ENCODE measurements at places on chromosomes 12 and 14.
A peak's percentile ranks its signal among the peaks of the same experiment; 100 is the strongest.

DNA sequence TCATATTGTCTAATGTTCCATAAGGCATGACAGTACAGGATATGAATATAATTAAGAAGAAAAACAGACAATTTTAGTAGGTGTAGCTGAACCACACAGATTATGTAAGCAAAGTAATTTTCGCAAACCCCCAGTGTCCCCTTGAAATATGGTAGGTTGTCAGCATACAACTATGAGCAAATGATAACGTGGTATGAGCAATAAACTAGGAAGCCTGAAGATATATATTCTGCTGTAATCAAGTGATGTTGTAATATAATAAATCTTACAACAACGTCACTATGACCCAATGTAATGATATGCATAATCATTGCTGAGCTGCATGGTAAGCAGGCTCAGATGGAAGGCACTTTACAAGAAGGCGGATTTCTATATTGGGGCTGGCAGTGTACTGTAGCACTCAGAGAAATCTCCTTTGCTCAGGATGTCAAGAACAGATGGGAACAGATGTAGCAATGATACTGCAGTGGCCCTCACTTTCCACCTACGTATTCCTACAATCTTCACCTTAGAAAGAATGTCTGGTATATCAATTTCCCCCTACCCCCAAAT lies 47.8 kb upstream of the MYF6 start:
- no peak for DNase-seq

DNA sequence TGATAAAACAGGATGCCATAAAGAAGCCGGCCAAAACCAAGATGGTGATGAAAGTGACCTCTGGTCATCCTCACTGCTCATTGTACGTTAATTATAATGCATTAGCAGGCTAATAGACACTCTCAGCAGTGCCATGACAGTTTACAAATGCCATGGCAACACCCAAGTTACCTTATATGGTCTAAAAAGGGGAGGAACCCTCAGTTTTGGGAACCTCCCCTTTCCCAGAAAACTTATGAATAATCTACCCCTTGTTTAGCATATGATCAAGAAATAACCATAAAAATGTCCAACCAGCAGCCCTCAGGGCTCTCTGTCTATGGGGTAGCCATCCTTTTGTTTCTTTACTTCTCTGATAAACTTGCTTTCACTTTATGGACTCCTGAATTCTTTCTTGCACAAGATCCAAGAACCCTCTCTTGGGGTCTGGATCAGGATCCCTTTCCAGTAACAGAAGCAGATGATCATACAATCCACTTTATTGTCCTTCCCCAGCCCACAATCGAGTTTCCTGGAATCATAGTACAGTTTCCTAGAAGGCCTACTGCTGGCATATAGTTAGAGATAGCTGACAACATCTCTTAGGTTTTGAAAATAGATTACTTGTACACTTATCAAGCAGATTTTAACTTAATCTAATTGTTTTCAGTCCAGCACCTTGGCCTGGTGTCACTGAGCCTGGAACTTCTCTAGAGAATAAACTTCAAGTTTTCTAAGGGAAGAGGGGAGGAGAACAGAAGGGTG lies 266.7 kb upstream of the HMGA2 start:
- DNase-seq, result no peak

GRCh38 chr12:90953956-90954421 lies 987 bp downstream of the CCER1 start:
- no peak for DNase-seq

GRCh38 chr12:110310763-110311162 lies 29.7 kb downstream of the ATP2A2 start:
- DNase-seq, result no peak

DNA sequence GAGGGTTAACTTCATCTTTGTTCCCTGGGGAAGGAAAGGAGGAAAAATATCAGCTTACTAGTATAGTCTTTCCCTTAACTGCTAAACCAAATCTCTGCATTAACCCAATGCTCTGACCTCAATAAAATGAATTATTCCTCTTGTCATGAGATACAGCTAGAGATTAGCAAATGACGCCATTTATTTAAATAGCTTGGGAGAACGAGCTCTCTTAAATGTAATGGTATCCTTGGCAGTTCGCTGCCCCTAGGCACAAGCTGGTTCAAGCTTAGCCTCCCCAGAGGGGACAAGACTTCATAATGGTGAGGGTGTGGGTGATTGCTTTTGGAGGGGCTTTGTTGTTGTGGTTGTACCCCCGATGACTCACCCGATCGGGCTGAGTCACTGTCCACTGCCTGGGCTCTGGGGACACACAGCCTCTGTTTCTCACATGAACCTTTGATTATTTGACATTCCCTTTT lies 19.6 kb downstream of the FNTB start:
- DNase-seq, result no peak

DNA sequence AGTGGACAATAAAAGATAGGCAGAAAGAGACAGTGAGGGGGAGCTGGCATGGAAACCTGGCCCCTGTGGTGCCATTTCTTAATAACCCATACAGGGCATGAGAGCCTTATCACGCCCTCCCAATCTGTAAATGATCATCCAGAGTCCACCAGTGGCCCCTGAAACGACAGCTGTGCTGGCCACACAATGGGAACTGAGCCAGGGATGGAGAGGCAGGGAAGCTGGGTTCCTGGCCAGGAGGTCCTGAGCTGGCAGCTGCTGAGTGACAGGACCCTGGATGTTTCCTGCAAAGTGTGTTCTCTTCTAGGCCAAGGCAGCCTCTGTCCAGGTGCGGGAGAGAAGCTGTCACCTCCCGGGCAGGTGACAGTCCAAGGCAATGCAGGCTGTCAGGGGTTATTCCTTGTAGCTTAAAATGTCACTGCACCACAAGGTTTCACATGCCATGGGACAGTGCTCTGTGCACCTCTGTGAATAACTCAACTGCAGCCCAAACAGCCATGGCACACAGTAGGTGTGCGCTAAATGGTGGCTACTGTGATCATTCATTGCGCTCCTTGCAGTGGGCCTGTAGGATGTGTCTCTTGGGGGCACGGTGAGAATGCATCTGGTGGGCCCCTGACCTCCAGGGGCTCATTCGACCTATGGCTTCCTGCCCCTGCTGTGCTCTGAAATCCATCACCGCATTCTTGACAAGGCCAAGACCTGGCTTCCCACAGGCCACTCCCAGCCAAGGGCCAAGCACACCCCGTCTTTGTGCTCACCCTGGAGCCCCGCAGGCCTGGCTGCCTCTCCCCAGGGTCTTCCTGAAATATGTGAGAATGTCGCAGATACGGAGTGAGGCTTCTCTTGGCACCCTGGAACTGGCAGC lies 46.3 kb upstream of the BCL11B start:
- DNase-seq, result no peak

DNA sequence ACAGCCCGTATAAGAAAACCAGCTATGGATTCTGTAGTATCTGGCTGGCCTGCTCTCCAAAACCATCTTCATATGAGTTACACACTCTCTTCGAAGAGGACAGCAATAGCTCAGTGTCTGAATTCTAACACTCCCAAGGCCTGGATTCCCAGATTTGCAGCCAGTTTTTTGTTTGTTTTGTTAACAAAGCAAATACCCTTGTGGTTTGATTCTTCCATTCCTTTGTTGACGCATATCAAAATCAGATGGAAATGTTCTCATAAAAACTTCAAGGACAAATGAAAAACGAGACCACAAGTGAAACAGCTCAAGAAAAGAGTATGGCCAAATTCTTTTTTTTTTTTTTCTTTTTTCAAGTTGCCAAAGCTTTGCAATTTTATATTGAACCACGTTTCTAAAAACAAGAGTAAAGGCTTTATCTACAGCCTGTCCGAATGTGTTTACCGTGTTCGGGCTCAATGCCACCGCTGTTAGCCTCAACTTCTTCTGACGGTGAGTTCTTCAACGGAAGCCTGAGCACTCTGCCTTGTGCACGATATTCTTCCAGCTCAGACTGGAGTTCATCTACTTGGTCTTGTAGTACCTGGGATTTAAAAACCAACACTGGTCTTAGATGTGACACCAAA lies 67.5 kb downstream of the NIN start:
- no peak for DNase-seq

DNA sequence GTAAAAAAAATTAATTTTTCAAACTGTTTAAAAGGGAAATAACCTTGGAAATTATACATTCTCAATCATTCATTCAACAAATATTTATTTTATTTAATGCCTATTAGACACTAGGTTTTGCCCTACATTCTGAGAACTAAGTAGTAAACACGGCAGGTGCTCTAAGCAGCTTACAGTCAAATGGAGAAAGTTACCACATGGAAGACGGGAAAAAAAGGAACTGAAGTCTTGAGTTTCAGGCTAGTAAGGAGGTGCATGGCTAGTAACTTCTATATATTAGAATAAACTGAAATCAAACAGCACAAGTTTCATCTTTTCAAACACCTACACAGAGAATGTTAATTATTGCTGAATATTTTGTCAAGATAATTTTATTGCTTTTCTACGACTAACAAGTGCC lies 52.9 kb downstream of the C12orf42 start:
- DNase-seq, result no peak

DNA sequence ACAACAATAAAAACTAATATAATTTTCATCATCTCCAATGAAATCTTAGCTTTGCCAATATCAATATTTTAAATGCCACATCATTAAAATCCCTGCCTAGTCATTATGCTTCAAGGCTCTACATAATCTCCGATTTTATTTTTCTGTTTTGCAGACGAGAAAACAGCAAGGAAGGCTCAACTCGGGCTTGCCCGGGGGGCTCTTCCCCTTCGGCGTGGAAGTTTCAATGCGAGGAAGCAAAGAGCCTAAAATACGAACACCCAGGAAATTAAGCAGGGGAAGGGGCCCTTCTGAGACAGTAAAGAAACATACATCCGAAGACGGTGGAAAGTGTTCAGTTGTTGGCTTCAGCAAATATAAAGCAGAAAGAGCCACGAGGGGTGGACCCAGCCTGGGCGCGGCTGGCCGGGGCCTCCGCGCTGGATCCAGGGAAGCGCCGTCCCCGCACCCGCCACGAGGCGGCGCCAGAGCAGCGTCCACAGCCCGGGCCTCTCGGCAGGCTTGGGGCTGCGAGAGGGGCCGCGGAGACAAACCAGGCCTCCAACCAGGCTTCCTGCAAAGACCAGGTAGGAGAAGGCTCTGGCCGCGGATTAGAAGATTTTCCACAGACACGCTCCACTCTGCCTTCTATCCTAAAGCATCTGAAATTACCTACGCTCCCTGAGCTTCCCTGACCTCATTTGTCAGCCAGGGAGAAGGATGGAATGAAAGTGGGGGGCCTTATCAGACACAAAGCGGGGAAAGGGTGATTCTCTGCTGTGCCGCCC lies 77.2 kb downstream of the SERPINA3 start:
- peak; percentile 54 for DNase-seq

DNA sequence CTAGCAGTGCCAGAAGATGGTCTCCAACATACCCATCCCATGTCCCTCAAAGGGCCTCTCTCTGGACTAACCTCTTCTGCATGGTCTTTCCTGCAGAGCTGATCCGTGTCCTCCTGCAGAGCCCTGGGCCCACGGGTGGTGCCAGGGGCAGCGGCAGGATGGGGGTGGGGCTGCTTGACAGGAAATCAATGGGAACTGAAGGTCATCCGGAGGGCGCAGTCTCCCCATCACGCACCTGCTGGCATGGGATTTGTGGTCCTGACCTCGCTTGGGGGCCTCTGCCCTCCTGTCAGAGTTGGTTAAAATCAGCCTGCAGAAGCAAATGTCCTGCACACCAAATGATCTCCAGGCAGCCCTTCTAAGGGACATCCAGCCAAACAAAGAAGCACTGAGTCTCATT lies 110.2 kb downstream of the DPF3 start:
- DNase-seq, result no peak

- DNase-seq, result no peak
Measured at GRCh38 chr14:74634481-74634880, 22.4 kb upstream of the LTBP2 start.

DNA sequence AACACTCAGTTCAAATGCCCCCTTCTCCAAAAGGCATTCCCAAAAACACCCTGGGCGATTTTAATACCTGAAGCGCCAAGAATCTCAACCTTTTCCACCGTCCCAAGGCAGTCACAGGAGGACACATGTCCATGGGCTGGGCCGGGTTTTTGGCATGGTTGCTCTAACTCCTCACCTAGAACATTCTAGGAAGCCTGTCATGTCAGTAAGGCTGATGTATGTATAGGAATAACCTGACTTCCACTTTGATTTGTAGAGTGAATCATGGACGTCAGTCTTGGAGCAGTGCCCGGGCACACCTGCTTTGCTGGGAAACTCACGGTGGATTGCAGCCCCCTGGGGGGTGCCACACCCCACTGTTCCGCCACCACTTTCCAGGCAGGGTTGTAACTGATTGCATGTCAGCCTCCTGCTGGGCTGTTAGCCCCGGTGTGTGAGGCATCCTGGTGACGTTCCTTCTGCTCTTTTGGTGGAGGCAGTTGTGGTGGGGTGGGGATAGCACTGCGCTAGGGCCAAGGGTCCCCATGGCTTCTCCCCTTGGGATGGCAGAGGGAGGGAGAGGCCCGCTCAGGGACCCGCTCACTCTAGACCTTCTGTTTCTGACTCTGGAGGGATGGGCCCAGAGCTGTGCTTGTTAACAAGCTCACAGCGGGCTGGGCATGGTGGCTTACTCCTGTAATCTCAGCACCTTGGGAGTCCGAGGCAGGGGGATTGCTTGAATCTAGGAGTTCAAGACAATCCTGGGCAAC lies 35.2 kb upstream of the FAM181A start:
- no peak for DNase-seq

GRCh38 chr12:114408886-114409851 lies 3.2 kb upstream of the TBX5 start:
- peak; percentile 35 for DNase-seq

- no peak for DNase-seq
Measured at GRCh38 chr12:27975222-27976136, 2.9 kb upstream of the PTHLH start.

DNA sequence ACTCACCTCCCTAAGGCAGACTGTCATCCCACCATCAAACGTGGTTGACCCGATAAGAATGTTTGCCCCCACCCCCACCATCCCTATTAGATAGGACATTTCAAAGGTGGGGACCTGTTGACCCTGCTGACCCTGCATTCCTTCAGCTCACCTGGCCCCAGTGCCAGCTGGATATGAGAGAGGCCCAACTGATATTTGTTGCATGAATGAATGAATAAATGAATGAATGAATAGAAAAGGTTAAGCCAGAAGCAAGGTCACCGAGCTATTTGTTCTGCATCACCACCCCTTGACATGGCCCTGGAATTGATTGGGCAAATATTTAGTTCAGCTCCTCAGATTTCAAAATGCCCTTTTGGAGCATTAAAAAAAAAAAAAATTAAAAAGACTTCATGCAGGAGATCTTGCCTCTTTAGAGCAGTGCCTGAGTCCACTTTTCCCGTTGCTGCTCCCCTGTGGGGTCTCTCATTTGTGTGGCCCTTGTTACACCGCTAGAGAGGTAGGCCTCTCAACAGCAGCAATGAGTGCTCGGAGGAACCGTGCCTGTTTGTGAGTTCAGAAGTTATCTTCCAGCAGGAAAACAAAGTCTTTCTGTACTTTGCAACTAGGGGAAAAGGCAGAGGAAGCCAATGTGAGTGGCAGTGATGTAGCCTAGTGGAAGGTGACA lies 8.5 kb upstream of the SERPINA5 start:
- no peak for DNase-seq

DNA sequence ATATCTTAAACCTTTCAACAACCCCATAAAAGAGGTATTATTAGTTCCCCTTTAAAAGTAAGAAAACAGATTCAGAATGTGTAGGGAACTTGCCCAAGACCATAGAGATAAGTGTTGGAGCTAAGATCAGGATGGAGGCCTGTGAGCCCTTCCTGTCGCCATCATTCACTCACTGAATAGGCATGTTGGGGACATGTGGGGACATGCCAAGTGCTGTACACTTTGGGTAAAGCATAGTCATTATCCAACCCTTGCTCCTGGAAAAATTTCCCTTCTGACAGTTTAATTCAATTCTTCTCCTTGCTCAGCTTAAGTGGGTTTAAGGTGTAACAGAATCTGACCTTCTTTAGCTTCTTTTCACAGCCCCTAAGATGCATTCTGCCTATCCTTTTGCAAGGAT lies 28.0 kb upstream of the C12orf42 start:
- no peak for DNase-seq

GRCh38 chr12:45469902-45470301 lies 254.0 kb downstream of the ANO6 start:
- DNase-seq, result no peak
